NCI-H2029 treated with DMSO at 0.1 percent for 48 hours (cell line): ENCODE measurements at places on chromosomes 4 and X.
A peak's percentile ranks its signal among the peaks of the same experiment; 100 is the strongest.

DNA sequence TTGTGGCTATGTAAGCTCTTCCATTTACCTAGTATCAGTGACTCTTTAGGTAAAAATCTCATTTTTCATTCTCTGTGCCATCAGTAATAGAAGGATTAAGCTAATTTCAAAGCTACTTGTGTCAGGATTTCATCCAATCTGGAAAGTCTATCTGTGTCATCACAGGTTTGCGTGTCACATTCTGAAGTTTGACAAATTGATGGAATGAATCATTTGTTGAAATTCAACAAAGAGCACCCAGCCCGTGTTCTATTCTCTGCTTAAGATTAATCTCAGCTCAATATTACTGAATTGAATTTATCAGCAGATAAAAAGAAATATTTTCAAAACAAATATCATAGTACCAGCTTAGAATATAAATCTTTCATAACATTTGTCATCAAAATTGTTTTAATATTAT, 35.8 kb downstream of the LANCL3 start:
- DNase-seq, result no peak

GRCh38 chrX:73877687-73878086, 314.7 kb downstream of the CHIC1 start:
- DNase-seq, result no peak

DNA sequence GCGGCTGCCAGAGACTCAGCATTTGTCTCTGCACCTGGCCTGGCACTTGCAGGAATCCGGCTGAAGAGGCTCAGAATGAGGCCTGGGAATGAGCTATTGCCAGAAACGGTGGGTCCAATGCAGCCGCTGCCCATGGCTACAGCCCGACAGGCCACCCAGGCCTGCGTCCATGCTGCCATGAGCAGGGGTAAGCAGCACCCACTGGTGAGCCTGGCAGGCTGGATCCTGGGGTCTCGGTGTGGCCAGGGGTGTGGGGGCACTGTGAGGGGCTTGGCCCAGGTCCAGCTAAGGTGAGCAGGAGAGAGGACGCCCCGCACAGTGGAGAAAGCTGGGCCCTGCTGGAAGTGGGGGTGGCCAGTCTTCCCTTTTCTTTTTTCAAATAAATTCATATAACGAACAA, 60.3 kb upstream of the MXD4 start:
- DNase-seq, result no peak

GRCh38 chrX:77743720-77744119, 42.3 kb downstream of the ATRX start:
- DNase-seq, result no peak

DNA sequence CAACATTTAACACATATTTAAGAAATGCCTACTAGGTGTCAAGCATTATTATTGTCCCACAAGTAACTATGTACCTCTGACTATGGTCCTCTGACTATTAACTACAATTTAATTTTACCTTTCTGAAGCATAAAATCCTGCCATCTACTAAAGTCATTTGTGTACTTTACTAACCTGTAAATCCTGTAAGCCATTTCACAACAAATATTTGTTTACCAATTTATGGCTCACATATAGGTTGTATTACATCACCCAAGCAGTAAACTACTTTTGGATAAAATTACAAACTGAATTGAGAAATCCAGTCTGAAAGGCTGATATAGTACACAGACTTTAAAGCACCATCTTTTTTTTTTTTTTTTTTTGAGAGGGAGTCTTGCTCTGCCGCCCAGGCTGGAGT, 43.8 kb downstream of the CNGA1 start:
- DNase-seq, result no peak

DNA sequence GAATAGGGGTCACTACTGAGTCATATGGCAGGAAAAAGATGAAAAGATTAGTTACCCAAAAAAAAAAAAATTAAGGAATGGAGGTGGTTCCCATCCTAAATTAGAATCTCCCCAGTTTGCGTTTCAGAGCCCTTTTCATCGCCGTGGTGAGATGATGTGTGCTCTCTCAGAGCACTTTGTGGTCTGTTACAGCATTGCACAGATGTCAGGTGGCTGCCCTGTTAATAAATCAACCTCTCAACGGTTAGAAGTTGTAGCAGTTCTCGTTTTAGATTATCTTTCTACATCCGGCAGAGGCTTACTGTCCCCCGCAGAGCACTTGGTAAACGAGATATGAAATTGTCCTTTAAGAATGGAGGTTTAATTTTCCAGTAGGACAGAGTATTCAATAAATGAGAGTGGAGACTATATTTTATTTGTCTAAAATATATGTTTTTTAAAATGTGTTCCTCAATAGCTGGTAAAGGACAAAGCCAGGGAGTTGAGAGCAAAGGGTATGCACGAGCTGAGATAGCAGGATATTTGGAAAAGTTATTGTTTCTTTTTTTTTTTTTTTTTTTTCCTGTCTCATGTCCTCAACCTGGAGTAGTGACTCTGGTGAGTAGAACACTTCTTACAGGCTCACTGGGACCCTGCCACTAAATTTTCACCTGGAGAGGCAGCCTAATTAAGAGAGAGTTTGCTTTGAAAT, 26.9 kb downstream of the AFF1 start:
- no peak for DNase-seq

DNA sequence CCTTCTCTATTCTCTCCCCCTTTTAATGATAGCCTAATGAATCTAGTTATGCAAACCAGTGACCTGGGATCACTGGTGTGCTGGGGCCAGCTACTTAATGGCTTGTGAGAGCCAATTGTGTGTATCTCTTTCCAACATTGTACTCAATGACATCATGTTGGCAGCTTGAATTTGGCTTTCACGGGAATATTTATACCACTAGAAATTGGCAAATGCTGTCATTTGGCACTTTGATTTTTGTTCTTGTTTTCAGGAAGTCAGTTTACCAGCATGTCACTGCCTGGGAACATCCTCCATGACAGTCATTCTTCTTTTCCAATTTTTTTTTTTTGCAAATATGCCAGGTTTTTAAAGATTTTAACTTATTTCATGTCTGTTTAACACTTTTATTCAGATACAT, 1685.3 kb downstream of the STIM2 start:
- no peak for DNase-seq

DNA sequence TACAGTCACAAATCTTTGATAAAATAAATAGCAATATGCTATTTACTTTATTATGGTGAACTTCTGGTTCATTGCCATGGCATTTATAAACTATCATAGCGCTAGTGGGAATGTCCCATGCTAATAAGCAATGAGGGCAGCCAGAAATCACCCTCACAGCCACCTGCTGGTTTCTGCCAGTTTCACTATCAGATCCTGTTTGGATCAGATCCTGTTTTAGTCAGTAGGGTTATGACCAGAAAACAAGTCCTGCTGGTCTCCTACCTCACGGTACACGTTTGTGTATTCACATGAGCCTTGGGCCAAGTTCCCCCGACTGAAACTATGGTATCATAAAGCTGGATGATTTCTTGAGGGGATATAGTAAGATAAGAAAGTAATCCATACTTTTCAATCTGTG, 17.7 kb downstream of the FOXR2 start:
- no peak for DNase-seq

DNA sequence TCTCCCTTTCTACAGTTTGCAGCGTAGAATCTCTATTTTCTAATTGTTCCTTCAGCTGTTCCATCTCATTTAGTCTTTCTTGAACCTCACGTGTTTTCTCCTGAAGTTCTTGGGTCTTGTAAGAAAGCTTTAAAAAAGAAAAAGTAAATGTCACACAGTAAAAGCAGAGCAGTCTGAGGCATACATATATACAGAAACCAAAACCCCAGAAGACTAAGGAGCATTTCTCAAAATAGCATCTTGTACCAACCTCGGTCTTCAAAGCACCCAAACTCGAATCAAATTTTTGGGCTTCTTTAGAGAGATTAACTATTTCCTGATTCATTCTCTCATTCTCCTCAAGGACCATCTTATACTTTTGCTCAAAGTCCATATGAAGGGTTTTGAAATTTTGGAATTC, 39.4 kb downstream of the CENPE start:
- DNase-seq, result no peak

- no peak for DNase-seq
Observed at GRCh38 chr4:87961993-87962392, 13.5 kb upstream of the SPP1 start.

DNA sequence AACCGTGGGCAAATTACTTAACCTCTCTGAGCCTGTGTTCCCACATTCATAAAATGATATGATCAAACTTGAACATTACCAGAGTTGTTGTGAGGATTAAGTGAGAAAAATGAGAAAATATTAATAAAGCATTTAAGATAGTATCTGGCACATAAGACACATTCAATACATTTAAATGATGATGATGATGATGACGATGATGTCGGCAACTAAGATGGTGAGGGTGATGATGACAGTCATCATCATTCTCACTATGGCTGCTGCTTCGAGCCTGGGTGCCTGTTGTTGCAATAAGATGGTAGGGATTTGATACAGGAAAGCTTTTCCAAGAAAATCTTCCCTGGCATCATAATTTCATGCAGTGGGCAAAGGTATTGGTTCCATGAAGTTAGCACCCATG, 11.1 kb downstream of the TMEM164 start:
- DNase-seq, result no peak

GRCh38 chr4:14695095-14695845, 307.0 kb upstream of the CPEB2 start:
- no peak for DNase-seq

DNA sequence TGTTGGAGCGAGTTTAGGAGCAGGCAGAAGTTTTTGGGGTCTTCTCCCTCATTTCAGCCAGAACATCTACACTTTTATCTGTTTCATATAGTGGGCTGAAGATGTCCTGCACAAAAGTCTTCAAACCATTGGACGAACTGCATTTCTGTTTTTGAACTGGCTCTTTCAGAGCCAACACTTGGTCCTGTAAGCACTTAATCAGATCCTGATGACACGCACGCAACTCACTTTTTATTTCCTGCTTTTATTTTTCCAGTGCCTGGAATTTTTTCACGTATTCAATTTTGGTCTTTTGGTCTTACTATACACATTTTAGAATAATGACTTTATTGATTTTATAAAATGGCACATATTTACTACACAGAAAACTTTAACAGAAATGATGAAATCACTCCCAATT, 40.2 kb upstream of the NKX3-2 start:
- DNase-seq, result no peak

GRCh38 chr4:15682242-15683142, 865 bp downstream of the FAM200B start:
- peak; percentile 35 for DNase-seq

DNA sequence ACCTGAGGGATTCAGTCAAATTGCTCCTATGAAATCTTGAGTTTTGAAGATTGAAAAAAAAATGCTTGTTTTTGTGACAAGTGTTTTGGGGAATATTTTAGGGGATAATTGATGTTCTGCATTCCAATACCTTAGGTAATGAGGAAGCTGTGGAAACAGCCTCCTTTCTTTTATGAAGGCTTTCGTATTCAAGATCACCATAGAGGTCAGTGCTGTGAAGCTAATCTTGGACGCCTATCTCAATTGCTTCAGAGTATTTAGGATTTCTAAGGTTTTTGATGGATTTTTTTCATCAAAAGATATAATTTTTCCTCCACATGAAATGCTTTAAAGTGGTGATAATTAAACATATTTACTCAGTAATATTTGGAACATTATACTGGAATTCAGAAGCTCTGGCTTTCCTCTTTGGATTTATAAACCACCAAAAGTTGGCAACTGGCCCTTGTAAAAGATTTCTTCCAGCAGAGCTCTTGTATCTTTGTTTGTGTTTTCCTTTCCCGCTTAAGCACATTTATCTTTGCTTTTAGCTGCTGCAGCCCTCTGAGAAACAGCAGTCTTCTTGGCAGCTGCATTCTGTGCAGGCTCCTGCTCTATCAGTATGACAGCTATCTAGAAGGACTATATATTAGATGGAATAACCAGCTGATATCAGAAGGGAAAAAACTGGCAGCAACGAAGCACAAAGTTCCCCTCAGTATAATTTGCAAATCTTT, 63.7 kb downstream of the HMGB2 start:
- DNase-seq, result no peak

- DNase-seq, result no peak
Observed at GRCh38 chr4:76997532-76997931, 48.0 kb downstream of the SEPTIN11 start.

DNA sequence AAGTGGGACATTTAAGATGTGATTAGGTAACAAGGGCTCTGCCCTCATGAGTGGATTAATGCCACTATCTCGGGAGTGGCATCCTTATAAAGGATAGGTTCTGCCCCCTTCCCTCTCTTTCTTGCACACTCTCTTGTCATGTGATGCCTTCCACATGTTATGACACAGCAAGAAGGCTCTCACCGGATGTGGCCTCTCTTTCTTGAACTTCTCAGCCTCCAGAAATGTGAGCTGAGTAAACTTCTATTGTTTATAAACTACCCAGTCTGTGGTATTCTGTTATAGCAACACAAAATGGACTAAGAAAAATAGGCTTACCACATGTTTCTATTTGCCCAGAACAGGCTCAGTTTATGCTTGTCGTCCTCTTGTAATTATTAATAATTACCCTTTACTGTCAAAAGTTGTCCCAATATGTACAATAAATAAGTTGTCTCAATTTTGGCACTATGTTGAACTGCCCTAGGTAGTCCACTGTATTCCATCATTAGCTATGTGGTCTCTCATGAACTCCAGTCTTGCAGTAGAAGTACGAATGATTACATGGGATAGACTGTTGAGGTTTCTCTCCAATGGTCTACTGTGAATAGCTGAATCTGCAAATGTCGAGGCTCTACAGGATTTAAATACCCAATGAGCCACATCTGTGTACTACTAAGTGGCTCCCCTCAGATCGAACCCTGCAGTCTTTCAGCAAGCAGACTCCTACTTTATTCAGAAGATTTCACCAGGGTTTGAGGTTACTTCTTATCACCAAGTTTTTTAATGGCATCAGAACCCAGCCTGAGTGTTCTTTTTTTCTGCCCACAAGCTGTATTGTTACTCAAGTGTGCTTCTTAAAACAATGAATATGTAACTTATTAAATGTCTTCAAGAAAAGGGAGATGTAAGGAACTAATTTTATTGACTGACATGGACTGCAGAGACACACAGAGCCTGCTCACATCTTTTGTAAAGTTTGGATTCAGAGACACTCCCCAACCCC, 102.0 kb upstream of the LEF1 start:
- DNase-seq, result no peak

DNA sequence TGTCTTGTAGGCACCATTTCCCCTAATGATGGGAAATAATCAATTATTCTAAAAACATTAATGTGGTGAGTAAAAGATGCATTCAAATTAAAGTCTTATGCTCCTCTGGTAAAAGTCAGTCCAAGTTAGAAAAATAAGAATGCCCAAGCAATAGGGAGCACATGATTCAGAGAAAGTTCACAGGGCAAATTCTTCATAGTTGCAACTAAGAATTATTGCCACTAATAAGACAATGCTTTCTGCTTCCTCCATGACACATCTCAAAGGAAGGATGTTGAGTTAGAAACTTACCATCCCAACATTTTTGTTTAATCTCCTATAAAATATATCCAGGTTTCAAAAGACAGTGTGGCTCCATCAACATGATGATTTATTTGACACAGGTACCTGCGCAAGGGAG, 26.3 kb downstream of the PHOX2B start:
- no peak for DNase-seq
